ENCODE measurements at places on chromosomes 12 and 14.
A peak's percentile ranks its signal among the peaks of the same experiment; 100 is the strongest.

GRCh38 chr12:16913832-16914490, 308.0 kb upstream of the LMO3 start:
- no peak for DNase-seq

DNA sequence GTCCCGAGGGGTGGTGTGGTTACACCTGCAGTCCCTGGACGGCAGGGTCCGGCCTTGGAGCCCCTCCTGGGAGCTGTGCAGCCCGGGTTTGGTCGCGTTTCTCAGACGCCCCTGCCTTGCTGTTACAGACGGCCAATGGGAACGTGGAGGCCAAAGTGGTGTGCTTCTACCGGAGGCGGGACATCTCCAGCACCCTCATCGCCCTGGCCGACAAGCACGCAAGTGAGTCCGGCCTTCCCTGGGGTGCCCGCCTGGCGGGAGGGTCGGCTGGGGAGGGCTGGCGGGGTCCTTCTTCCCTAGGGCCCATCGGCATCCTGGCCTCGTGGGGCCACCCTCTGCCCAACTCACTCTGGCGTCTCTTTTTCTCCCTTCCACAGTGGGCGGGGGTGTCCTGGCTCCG, 25.7 kb downstream of the MTA1 start:
- no peak for DNase-seq

- no peak for DNase-seq
Observed at GRCh38 chr12:76312315-76312714, 35.9 kb downstream of the BBS10 start.

GRCh38 chr14:54186821-54187763, 209.7 kb upstream of the CDKN3 start:
- peak; percentile 24 for DNase-seq

DNA sequence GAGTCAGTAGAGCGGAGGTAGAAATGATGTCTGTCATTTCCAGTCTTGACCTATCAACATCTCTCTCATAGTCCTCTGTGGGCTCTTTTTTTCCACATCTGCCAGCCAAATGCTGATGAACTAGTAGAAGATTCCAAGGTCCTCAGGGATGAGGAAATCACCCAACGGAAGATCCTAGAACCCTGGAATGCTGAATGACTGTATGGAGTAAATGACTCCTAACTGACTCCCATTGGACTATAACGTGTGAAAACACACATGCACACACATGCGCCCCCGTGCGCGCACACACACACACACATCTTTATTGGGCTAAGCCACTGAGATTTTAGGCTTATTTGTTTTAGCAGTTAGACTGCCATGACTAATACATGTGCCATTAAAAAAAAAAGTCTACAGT, 159.2 kb downstream of the MYRFL start:
- no peak for DNase-seq

- no peak for DNase-seq
Observed at GRCh38 chr12:76153616-76154015, 69.1 kb upstream of the NAP1L1 start.

DNA sequence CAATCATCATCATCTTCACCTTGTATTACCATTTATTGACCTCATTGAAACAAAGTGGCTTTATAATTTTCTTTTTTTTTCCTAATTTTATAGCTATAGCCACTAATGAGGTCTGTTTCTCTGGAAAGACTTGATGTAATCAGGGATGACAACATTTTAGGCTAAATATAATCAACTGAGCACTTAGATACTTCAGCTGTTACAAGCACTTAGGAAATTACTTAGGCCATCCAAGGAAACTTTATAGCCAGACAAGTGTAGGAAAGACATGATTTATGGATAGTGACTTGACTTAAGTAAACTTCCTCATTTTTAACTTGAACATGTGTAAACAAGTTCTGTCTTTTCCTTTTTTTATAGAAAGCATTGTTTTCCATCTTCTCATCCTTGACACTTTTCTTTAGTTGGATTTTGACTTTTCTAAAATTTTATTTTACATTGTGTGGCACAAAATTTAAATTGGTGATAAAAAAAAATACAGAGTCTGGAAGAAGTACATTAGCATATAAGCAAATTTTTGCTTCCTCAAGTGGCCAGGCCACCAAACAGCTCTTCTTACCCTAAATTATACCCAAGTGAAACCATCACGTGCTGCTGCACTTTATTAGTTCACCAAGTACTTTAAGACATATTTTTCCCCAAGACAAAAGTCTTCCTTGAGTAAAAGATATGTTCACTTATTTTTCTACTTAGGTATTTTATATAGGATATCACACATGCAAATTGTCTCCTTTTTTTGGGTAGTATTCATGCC, 15.1 kb downstream of the CPNE8 start:
- no peak for DNase-seq

DNA sequence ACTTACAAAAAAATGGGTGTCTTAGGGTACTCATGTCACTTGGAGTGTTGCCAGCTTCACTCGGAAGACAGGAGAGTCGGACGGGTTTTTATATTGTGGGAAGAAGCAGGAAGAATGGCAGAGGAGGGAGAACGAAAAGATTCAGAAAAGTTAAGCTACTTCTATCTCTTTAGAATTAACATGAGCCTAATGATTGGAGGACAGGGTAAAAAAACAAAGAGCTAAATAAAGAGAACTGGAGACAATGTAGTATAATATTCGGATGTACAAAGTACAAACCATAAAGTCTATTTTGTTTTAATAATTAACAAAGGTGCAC, 43.9 kb downstream of the EFCAB11 start:
- DNase-seq, result no peak

GRCh38 chr12:111605911-111606766, 7.0 kb upstream of the ATXN2 start:
- no peak for DNase-seq

GRCh38 chr12:56296295-56296694, 3.8 kb downstream of the CS start:
- no peak for DNase-seq

GRCh38 chr12:31655792-31656191, 3.7 kb upstream of the ETFBKMT start:
- DNase-seq, result no peak

DNA sequence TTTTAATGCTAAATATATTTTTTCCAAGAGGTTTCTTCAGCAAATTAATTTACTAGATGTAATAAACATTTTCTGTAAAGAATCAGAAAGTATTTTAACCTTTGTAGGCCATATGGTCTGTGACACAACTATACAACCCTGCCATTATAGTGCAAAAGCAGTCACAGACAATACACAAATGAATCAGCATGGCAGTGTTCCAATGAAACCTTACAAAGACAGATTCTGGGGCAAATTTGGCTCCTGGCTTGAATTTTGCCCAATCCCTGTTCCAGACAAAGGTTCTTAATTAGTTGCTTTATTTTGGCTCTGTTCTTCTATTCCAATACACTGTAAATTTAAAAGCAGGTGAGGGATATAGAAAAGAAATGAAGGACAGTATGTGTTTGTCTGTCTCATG, 352.5 kb downstream of the C12orf50 start:
- DNase-seq, result no peak

GRCh38 chr12:1645819-1646218, 16.8 kb downstream of the WNT5B start:
- DNase-seq, result no peak

DNA sequence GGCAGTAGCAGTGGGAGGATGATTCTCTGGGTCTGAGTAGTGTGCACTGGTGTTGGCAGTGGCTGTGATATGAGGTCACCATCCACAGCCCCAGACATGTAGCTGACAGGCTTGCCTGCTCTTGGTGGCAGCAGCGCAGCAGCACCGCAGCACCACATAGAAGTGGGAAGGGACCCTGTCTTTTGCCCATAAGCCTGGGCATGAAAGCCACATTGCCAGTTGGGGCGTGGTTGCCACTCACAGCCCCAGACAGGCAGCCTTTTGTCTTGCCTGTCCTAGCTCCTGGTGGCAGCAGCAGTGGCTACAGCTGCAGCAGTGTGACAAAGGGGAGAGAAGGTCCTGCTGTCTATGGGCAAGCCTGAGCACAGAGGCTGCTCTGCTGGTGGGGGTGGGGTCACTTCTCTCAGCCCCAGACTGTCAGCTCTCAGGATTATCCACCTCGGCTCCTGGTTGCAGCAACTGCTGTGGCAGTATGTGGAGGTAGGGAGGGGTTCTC, 71.5 kb downstream of the BRMS1L start:
- no peak for DNase-seq

DNA sequence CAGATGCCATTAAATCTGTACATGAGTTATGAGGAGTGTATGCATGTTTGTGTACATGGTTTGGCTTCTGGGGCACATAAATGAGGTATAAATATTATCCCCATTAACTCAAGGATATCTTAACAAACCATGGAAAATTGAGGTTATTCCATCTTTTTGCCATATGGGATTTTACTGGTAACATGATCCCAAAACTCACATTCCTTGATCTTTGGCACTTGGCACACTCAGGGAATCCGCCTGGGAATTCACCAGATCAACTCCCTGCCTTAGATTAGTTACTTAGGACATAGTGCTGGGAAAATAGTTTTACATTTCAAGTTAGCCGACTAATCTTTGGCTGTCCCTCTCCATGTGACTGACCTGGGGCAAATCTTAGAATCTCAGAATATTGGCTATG, 16.9 kb downstream of the CDKN1B start:
- DNase-seq, result no peak

DNA sequence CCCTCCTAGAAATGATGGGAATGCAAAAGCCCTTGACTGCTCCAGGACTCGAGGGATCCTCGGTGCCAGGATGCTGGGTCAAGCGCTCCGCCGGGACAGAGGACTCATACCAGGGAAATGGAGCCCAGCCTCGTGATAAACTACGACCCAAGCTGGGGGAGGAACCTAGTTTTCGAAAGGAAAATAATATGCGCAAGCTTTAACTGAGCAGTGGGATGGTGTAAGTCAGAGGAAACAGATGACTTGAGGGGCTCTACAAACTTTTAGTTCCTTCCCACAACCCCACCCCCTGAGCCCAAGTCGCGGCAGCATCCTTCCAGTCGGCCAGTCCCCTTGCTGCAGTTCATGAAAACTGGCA, 654 bp upstream of the SUPT16H start:
- DNase-seq, result no peak

- no peak for DNase-seq
Observed at GRCh38 chr14:67537736-67538135, 4.6 kb downstream of the PLEKHH1 start.

- DNase-seq, result no peak
Observed at GRCh38 chr12:62372134-62372533, 94.5 kb upstream of the MON2 start.

DNA sequence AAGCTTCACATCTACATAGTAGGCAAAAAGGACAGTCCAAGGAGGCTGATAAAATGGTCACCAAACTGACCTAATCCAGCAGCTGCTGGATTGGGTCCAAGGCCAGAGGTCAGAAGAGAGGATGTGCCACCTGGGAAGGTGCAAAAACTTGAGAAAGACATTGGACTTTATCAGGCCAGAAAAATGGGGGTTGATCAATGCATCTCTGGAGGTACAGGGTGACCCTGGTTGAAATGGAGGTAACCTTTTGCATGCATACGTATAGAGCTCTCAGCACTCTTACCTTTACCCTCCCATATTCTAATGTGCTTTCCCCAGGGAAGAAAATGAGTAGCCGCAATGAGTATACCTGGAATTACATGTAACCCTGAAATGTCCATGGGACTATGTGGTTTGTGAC, 16.0 kb downstream of the BTG1 start:
- no peak for DNase-seq

DNA sequence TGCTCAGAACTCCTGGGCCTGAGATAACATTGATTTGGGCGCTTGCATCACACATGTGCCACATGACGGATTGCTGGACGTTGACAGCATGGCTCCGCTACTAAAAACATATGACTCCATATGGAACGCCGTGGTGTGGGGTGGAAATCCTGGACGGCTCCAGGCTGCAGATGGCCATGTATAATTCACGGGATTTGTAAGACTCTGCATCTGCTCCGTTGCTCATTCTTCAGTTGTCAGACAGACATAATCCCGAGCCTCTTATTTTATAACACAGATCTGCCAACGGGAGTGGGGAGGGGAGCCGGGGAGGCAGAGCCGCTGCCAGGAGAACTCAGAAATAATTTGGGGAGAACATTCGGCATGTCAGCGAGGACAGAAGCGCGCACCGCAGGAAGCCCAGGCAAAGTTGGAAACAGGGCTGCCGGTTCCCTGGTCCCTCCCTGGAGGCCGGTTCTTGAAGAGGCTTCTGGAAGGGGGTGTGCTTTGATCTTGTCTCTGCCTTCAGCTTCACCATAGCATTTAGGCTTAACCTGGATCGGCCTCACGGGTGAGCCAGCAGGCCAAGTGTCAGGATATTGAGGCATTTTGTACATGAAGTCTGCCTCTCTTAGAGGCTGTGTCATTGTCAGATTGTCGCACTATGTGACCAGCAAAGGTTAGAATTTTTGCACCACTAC, 45.8 kb upstream of the MYL2 start:
- no peak for DNase-seq

GRCh38 chr14:20801726-20802125, 918 bp downstream of the RNASE1 start:
- no peak for DNase-seq

GRCh38 chr12:82746668-82747067, 60.0 kb downstream of the TMTC2 start:
- DNase-seq, result no peak

DNA sequence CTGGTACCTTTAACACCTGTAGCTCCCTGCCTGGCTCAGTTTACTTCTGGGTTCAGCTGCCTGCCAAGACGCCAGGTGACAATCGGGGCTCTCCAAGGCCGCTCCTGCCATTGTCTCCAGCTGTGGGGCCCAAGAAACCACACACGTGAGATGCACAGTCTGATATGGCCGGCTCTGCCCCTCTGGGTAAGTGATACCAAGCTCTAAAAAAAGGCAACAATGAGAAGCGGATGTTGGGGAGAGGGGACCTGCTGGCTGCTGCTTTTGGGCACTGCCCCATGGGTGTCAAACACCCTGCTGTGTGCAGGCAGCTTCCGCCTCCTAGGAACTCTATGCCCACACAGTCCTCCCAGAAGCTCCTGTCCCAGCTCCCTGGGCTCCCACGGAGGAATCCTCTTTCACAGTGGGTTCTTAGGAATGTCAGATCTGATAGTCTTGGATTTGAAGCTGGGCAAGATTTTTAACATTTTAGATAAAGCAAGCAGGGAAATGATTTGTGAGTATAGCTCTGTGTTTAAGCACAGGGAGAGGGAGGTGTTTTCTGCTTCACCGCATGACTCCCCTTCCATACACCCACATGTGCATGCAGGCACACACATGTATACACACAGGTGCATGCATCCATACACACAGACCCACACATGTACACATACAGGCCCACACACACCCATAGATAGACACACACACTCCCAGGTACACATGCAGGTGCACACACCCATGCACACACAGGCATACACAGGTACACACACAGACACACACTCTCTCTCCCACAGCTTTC, 1135.8 kb downstream of the BCL11B start:
- no peak for DNase-seq

- DNase-seq, result no peak
Observed at GRCh38 chr14:99321236-99321925, 49.4 kb upstream of the BCL11B start.
